Fibroblast of the aortic adventitia (primary cell): ENCODE measurements at places on chromosomes 7 and 10. TPM values are rescaled to one million over a fixed set of nuclear protein-coding genes. Genes with fewer than 3 reads are reported as not detected.

Gene FFAR4
- not detected in 2 replicates for total RNA-seq

Gene KIF5B
- total RNA-seq = 132 and 169 TPM in 2 replicates

GRCh38 chr7:134548877-134549276 is at the start of gene AKR1B15:
Gene AKR1B15 (plus strand): TSS chr7:134549110. CDS start chr7:134564620, 15,510 bp downstream.
- no peak for DNase-seq

- DNase-seq = no peak
Measured at GRCh38 chr10:78780551-78780961, 288.2 kb upstream of the ZMIZ1 start.

DNA sequence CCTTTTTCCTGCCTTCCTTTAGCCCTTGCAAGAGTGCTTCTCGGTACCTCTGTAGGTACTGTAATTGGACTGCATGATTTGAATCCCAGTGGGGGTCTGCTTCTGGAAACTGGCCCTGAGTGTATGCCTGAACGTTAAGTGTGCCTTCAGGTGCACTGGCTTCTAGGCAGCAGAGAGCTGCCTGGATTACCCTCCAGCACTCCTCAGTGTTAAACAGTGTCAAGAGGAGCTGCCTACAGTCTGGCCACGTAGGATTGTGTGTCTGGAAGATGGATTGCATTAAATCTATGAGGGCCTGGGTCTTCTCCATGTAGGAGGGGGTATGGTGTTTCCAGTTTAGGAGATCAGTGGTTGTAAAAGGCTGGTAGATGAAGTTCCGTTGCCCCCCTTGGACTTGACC is 103.7 kb downstream of the TRIM24 start:
- no peak for DNase-seq

GRCh38 chr7:31933481-31933880 is 136.7 kb downstream of the PDE1C start:
- no peak for DNase-seq

GRCh38 chr7:147432576-147432975 is 1158.0 kb upstream of the C7orf33 start:
- DNase-seq = no peak
